ENCODE measurements at places on chromosomes 6 and 20.

DNA sequence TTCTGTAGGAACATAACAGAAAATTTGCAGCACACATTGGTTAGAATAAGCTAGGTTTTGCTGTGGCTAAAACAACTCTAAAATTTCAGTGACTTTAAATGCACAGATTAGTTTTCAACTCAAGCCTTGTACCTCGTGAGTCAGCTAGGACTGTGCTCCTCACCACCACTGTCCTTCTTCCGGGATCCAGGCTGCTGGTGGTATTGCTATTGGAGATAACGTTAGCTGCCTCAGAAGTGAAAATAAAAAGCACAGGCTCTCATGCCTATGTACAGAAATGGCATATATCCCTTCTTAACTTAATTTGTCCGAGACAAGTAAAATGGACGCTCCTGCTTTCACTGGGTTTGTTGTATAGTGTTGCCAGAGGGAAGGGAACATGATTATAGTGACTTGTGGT, 931.1 kb upstream of the EYS start:
- DNase-seq = no peak

GRCh38 chr20:5887386-5887785, 62.9 kb downstream of the TRMT6 start:
- no peak for DNase-seq

- DNase-seq = no peak
Measured at GRCh38 chr6:165657325-165657680, 5.7 kb downstream of the PDE10A start.

- no peak for DNase-seq
Measured at GRCh38 chr6:13304101-13304500, 24.2 kb downstream of the TBC1D7 start.

DNA sequence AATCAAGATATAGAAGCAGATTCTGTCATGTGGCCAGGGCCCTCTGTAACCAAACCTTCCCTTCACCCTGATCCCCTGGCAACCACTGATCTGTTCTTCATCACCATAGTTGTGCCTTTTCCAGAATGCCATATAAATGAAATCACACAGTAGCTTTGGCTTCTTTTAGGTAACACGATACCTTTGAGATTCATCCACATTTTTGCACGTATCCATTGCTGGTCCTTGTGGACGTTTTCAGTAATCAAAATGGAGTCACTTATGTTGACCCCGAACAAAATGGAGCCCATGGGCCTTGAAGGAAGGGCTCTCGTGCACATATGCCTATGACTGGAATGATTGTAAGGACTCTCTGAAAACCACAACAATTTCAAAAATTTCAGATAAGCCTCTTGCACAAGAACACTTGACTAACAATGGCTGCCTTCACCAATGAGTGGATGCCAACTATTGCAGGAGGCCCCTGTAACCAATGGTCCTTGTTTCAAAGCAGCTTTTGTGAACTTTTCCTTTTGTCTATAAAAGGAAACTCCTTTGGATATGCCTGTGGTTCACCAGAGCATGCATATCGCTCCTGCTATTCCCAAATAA, 84.3 kb upstream of the RALY start:
- DNase-seq = no peak

DNA sequence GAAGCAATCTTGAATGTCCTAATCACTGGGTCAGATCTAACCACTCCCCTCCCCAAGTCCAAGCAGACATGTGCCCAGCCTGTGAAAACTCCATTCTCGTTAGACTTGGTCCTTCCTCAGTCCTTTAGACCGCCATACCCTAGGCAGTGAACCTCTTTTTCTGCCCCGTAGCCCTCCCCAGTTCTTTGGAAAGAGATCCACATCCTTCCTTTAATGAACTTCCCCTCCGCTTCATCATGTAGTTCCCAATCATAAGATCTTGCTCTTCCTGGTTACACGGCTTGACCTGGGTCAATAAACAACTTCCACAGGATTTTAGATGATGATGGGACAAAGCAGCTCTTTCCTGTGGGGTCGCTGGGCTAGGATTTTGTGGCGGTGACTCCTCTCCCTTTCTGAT, 9.6 kb downstream of the AHCY start:
- DNase-seq = no peak

DNA sequence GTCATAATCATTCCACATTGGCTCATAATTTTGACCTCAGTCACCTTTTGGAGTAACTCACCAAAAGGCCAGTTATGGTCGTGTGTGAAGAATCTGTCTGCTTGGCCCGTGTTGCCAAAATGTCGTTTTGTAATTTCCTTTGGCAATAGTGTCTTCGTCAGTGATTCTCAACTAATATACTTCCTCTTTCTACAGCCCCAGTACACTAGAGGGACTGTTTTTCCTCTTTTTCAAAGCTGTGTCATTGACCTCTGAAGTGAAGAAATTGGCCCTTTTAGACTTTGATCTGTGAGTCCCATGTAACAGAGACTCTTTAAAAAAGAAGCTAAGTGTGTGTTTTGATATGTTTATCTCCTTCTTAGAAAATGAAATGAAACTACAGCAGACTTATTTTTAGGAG, 5.2 kb downstream of the FOXO3 start:
- no peak for DNase-seq

DNA sequence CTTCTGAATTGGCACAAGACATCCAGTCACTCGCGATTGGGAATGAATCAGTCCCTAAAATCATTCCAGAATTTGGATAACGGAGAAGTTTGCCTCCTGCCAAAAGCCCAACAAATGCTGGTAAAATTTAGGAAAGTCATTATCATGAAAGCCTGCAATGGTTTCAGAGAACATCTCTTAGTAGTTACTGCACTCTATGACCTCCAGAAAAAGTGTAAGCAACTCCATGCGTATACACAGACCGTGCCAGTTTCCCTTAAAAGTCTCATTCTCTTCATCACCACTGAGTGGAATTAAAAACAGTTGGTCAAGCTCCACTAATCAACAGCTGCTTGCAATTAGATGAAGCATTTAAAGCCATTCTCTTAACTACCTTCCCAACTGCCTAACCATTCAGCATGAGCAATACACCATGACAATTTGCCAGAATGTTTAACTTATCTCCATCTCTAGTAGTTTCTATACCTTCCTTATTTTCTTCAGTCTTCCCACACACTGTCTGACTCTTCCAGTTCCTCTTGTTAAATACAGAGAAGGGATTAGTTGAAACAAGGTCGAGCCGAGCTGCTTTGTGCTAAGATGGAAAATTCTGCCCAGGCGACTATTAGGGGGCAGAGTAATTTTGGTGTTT, 183.6 kb upstream of the PRDM1 start:
- no peak for DNase-seq

- DNase-seq = peak; percentile 19
Measured at GRCh38 chr6:105560611-105561066, 157.8 kb upstream of the PREP start.

GRCh38 chr20:35120012-35120701, 27.0 kb downstream of the EDEM2 start:
- no peak for DNase-seq

DNA sequence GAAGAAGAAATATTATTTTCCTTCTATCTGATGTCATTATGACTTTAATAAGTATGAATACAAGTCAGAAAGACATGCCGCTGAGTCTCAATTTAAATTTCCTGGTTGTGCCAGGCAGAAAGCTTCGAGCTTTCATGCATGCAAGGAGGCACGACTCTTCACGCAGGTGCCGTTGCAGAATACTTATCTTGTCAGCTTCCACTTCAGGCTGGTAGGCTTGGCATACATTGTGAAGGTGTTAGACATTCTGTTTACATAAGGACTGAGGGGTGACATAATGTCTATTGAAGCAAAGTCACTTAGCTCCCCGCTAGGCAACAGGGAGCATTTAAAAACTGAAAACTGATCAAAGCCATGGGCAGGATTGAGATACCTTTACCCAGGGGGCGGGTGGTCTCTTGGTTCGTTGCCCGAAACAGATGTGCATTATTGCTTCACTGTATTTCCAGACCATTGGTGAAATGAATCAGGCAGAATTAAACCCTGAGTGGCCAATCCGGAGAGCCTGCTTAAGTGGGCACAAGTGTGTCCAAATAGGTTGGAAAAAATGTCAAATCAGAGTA, 16.4 kb downstream of the BMP6 start:
- no peak for DNase-seq
